ENCODE measurements at places on chromosomes 13 and 19.

DNA sequence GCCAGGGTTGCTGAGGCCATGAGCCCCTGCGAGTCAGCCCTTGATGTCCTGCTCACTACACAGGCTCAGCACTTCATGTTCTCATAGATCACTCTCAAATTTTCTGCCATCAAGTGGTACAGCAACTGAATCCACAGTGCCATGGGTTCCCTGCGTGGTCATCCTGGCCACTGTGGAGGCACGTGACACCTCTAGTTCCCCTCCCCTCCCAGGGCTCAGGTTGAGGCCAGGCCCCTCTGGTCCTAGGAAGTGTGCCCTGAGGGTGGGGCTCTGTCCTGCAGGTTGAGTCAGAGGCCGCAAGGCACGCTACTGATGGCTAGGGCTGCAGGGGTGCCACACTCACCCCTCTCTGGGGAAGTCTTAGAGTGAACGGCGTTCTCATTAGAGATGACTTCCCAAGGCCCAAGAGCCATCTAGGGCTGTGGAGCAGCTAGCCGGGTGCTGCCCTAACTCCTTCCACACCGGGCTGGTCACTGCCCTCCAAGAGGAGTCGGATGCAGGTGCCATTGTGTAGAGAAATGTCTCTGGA lies 39.8 kb upstream of the TPM4 start:
- DNase-seq = no peak

GRCh38 chr13:60282186-60282585 lies 114.8 kb upstream of the TDRD3 start:
- DNase-seq = no peak

- no peak for DNase-seq
These were observed 37.2 kb downstream of the ELF1 start for GRCh38 chr13:40981949-40982348.

- DNase-seq = peak; percentile 30
These were observed 24.4 kb upstream of the ZNF561 start for GRCh38 chr19:9645472-9645871.

GRCh38 chr13:44969551-44970484 lies 19.5 kb downstream of the NUFIP1 start:
- peak; percentile 58 for DNase-seq

DNA sequence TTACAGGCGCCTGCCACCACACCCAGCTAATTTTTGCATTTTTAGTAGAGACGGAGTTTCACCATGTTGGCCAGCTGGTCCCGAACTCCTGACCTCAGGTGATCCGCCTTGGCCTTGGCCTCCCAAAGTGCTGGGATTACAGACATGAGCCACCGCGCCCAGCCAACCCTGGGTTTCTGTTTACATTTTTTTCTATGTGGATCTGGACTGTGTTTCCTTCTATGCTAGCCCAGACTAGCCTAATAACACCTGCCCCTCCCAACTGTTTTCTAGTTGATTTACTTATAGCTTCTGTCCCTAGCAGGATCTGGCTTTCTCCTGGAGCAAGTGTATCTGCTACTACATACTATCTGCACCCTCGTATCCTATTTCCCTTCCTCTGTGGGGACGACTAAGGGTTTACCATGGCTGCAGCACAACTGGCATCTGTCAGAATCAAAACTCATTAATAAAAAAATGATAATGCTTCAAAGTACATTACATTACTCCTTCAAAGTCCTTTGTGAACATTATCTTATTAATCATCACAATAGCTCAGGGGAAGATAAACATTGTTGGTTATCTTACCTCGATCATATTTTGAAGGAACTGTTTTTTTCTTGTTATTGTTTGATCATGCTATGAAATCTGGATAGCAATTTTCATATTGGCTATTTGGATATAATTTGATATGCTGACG lies 228.3 kb downstream of the KLF5 start:
- DNase-seq = no peak

GRCh38 chr13:79779761-79780160 lies 298.8 kb downstream of the NDFIP2 start:
- DNase-seq = no peak

DNA sequence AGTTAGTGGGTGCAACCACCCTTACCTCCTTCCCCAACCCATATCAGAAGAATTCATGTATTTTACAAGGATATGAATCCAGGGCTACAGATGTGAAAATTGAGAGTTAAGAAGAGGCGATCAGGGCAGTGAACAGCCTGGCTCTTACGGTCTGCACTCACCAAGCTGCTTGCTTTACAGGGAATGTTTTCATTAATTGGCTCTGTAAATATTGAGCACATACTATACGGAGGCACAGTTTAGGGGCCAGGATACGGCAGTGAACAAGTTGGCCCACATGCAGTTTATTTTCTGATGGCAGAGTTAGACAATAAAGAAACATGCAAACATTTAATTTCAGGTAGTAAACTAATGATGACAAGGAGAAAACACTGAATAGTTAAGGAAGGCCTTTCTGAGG lies 6.4 kb downstream of the POLR1D start:
- no peak for DNase-seq

GRCh38 chr13:99572131-99572530 lies 70.9 kb downstream of the TM9SF2 start:
- DNase-seq = no peak

GRCh38 chr13:81051873-81052272 lies 710.9 kb upstream of the SPRY2 start:
- DNase-seq = no peak

DNA sequence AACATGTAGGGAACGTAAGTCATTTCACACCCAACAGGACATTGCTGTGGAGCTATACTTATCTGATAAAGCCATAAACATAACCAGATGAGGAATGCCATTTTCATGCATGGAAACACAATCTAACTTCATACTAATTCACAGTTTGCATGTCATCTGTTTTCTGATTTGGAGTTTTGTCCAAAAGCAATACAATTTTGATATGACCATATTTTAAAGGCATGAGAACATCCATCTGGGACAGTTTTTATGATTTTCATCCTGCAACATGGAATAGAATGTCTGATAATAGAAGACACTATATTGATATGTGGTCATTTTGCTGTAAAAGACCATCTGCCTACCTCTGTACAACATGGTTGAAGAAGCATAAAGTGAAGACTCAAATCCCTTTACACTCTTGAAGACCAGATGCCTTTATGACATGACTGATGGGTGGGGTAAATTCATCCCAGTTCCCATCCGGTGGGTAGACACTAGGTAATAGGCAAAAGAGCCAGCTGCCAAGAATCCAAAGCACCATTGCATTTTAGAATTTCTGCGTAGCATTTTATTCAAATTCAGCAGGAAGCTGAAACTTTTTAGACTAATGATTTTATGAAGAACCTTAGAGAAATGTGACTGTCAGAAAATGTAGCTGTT lies 309.8 kb downstream of the LMO7 start:
- DNase-seq = no peak

DNA sequence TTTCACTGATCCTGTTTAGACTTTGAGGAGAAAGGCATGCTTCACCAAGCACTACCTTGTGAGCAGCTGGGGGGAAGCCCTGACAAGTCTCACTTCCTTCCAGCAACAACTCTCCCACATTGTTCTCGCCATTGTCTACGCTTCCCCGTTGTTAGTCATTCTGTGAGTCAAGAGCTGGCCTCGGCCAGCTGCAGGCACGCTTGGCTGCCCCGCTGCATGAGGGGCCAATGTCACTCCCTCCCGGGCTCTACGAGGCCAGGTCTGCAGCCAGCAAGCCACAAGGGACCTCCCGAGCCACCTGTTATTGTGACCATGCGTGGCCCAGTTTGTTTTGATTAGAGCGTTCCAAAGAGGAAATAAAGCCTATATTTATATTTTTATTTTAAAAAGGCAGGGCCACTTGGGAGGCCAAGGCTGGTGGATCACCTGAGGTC lies 220.9 kb downstream of the FOXO1 start:
- peak; percentile 80 for DNase-seq

DNA sequence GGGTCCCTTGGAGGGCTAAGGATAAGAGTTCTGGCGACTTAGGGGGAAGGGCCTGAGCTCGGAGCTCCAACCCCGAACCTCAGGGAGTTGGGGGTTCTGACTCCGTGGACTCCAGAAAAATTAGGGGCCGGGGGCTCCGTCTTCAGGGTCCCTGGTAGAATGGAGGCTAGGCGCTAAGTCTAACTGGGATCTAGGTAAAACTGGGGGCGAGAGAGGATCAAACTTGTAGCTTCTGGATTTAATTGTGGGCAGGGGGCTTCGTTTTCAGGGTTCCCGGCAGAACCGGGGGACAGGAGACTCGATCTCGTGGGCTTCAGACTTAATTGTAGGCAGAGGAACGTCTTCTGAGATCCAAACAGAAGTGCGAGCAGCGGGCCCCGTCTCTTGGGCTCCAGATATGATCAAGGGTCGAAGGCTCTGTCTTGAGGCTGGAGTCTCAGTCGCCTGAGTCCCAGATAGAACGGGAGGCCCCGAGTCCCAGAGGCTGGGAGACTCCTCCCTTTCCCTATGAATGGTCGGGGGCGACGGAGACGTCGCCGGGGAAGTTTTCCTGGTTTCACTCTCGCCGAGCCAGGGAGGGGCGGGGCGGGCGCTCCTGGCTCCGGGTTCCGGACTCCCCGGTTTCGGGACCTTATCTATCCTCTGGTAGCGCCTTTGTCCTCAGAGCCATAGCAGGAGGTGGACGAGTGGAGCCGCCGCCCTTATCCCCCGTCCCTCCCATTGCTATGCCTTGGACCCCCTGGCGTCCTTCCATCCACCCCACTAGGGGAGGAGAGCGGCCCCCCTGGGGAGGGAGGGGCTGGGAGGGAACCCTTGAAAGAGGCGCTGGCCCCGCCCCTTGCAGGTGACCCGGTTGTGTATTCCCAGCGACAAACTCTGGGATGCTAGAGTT lies 1.3 kb downstream of the NECTIN2 start:
- no peak for DNase-seq

DNA sequence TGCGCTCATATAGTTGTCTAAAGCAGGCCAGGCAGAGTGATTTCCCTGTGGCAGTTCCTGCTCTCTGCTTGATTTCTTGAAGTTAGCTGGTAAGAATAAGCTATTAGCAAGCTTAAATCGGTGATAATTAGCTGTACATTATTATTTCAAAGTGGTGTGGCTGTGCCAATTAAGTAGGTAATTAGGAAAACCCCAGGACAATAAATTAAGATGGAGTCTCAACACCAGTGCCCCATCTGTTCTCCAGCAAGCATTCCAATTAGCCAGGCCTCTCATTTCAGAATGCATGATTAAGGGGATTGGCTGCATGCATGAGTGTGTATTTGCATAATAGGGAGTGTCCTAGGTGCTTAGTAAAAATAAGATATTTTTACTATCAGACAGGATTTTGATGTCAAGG lies 342.3 kb downstream of the GPC5 start:
- DNase-seq = no peak

GRCh38 chr13:111533900-111534683 lies 213.7 kb downstream of the TEX29 start:
- DNase-seq = no peak

GRCh38 chr19:2631213-2631821 lies 71.2 kb downstream of the GNG7 start:
- DNase-seq = peak; percentile 96

DNA sequence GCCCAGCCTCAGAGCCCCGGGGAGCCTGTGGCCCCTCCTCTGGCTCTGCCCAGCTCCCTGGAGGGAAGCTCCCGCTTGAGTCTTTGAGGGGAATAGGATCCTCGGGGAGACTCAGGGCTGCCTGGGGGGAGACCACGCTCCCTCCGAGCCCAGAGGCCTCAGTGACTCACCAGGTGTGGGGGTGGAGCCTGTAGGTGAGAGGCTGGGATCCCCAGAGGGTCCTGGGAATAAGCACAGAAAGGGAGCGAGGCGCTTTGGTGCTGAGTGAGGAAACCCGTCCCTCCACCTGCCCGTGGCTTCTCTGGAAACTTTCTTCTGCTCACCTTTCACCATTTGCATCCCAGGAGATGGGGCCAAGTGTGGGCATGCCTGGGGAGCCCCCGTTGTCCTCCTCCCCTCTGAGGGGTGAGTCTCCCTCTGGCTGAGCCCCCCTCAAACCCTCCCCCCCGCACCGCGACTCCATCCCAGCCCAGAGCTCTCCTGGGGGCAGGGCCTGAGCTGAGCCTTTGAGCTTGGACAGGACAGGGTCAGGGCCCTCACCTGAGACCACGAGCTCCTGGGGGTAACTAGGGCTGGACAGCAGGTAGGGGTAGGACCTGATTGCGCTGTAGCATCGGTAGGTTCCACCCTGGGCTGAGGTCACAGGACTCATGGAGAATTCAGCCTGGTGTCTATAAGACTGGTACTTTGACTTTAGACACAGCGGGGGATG lies 2.7 kb downstream of the LILRB5 start:
- no peak for DNase-seq

- DNase-seq = no peak
These were observed at the start of gene IZUMO1 for GRCh38 chr19:48746738-48747575. Gene IZUMO1 (minus strand): TSS chr19:48746909. CDS start chr19:48745859, 1,050 bp downstream.

DNA sequence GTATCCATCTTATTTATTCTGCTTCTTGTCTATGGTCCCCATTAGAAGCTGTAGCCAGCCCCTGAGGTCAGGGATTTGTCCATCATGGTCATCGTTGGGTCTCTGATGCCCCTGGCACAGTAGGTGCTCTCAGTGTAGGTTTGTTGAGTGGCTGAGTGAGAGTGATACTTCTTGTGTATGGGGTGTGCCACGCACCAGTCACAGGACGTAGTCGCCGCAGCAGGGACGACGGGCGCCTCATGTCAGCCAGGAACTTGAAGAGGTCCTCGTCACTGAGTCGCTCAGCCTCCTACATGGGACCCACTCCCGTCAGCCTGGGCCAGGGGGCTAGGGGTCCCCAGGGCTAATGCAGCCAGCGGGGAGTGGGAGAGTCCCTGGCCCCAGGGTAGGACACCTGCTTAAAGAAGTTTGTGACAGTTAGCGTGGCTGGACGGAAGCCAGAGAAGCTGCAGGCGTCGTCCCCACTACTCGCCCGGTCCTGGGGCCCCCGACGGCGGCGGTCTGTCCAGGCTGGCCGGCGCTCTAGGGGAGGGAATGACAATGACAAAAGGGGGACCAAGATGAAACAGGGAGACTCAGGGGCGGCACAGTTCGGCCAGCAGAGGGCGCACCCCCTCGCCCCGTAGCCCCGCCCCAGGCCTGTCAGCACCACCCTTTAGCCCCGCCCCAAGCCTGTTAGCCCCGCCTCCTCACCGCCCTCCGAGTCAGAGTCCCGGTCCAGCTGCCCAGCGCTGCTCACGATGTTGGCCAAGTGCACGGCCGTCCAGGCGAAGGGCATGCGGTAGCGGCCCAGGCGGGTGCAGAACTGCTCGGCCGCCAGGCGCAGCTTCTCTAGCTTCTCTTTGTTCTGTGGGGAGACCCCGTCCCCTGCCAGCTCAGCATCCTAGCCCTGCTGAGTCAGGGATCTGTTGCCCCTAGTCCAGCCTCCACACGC lies 3.7 kb downstream of the ANGPTL8 start:
- peak; percentile 69 for DNase-seq

DNA sequence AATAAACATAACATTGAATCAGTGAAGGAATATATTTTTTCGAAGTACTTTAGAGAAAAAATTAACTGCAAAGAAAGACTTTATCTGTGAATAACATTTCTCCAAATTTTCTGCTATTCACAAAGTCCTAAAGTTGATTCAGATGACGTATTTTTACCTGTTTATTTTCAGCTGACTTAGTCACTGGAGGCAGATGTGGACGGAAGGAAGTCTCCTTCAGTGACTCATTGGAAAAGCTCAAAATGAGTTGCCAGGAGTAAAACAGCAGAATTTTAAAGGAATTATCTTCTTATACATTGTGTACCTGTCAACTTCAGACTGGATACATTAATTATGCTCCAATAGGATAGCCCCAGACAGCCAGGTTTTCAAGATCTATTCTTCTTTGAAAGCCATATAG lies 679.3 kb upstream of the GPC6 start:
- DNase-seq = no peak

- DNase-seq = no peak
These were observed 55.6 kb downstream of the DOCK9 start for GRCh38 chr13:98922306-98922705.

GRCh38 chr13:59277106-59277505 lies 886.6 kb downstream of the DIAPH3 start:
- DNase-seq = no peak

All from KBM-7 (cell line).